ENCODE measurements at places on chromosomes 3 and 15.
A peak's percentile ranks its signal among the peaks of the same experiment; 100 is the strongest.

DNA sequence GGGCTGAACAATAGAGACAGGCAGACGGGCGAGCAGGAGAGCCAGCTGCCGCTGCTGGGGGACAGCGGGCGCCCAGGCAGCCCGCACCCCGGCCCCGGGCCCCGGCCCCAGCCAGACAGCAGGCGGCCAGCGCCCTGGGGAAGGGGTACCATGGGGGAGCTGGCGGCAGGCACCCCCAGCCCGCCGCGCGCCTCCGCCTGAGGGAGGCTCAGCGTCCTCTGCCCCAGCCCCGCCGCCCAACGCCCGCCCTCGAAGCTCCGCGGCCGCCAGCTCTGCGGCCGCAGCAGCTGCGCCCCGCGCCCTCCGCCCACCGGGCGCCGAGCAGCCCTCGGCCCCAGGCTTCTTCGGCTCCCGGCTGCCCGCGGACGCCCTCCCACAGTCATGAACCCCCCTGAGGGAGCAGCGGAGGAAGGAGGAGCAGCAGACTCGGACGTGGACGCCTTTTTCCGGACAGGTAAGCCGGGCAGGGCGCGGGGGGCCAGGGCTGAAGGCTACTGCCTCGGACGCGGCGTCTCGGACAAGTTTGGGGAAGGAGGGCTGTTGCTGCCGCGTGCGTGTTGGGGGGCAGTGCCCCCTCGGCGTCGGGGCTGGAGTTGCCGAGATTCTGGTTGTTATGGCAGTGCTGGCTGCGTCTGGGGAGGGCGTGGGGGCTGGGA, 41.6 kb upstream of the ROPN1 start:
- no peak for DNase-seq

- no peak for DNase-seq
These were observed 41.5 kb downstream of the TOPBP1 start for GRCh38 chr3:133620066-133620784.

- DNase-seq, result no peak
These were observed 57.5 kb upstream of the TRPM1 start for GRCh38 chr15:31158858-31159569.

DNA sequence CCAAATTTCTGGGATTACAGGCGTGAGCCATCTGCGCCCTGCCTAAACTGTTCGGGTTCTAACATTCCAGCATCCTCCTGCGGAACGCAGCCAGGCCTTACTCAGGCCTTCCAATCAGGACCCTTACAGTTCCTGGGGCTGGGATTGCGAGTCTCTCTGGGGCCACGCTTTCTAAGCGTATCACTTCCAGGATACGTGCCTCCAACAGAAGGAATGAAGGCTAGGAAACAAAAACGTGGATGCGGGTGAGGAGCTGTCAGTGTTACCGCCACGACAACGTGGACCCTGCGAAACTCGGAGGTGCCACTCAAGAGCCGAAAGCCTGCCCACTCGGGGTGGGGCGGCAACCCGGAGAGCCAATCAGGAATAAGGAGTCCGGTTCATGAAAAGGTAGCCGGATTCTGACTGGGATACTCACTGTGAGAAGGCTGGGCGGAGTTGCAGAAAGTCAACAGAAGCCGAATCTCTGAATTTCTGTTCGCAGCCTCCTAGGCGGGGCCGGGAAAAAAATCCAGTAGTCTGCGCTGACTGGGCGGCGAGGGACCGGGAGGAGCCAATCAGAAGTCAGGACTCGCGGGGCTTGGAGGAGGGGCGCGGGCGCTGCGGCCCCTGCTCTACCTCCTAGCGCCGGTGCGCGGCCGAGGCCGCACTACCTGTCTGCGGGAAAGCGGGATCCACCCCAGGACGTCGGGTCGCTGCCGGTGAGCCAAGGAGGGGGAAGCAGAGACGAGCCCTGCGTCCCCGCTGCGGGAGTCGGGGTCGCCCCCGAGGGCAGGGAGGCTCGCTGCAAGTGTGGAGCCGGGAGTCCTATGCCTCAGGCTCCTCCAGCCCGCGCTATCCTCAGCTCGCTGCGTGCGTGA, at the start of gene HYKK:
TSS of gene HYKK (plus strand) at position 607 of the 860 bp plus-strand sequence. CDS start 5,512 bp downstream, outside the sequence.
- peak; percentile 95 for DNase-seq

- peak; percentile 99 for DNase-seq
These were observed 3.3 kb downstream of the LIPH start for GRCh38 chr3:185549122-185549521.

DNA sequence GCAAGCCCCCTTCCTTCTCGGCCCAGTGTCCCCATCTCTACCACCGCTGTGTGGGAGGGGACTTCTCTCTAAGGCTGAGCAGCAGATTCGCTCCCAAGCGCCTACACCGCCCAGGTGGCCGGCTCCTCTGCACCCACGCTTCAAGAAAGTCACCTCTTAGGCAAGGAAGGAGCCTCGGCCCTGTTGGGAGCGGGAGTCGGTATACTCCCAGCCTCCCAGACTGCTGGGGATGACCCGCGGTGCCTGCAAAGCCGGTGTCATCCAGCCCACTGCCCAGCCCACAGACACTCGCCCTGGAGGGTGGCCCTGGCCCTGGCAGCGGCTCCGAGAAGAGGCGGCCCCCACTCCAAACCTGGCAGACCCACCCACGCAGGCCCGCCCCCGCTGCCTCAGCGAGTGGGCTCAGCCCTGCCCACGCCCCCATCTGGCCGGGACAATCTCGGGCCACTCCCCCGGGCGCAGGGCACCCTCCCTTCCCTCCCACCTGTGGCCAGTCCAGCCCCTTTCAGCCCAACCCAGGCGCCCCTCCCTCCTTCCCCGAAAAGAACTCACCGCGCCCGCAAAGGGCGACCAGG, 396 bp downstream of the CHRNB4 start:
- DNase-seq, result peak; percentile 41

DNA sequence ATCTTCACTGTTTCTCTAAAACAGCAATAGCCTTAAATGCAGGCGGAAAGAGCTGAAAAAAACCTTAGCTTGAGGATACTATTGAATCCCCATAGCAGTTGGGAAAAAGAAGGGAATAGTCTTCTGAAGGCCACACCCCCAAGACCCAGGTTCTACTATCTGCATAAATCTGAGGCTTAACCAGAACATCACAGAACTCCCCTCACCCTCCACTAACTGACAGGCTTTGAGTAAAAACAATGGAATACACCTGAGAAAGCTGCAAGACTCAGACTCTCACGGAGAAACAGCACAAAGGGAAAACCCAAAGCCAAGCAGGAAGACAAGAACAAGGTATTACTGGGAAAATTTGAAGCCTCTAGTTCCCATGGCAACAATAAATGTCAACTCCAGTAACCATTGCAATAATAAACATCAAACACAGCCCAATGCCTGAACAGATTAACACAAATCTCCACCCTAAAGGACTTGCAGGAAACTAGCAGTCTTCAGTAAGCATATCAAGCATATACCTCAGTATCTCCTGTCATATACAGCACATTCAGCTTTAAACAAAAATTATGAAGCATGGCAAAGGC, 56.4 kb downstream of the TMCC1 start:
- DNase-seq, result no peak

DNA sequence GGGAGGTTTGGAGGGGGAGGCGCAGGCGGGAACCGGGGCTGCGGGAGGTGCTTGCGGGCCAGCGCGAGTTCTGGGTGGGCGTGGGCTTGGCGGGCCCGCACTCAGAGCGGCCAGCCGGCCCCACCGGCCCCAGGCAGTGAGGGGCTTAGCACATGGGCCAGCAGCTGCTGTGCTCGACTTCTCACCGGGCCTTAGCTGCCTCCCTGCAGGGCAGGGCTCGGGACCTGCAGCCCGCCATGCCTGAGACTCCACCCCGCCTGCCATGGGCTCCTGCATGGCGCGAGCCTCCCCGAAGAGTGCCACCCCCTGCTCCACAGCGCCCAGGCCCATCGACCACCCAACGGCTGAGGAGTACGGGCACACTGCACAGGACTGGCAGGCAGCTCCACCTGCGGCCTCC, 98.6 kb upstream of the IGF1R start:
- no peak for DNase-seq

DNA sequence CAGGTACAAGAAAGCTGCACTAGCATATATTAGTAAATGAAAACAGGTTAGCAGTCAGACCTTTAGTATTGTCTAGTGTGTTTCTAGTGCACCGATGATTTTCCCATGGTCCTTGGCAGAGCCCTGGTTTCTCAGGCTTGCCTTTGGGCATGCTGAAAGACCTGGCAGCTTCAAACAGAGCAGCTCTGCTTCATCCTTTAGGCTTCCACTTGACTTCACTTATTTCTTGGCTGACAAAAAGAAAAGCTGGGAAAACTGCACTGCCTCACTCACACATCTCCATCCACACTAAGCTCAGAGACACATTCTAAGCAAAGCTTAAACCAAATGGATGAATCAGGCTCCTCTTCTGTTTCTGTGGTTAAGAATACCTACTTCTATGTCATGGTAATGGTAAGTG, 374.8 kb upstream of the PDZRN3 start:
- DNase-seq, result no peak

DNA sequence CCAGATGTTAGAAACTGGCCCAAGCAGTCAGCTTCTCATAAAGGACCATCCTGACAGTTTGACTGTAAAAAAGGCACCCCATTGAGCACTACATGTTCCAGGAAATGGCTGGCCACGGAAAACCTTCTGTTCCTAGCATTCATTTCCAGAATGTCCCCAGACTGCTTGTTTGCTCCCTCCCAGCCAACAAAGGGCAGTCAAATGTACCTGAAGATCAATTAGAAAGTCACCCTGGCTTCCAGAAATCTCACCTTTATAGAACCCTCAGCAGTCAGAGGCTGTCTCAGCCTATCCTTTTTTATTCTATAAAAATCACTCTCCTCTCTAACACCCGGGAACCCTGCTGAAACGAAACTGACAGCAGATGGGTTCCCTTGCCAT, 784 bp upstream of the SAMMSON start:
- DNase-seq, result no peak

- DNase-seq, result no peak
These were observed 21.1 kb downstream of the FGF12 start for GRCh38 chr3:192706272-192706671.

- no peak for DNase-seq
These were observed 51.2 kb downstream of the NEK11 start for GRCh38 chr3:131077904-131078303.

GRCh38 chr15:66863390-66864085, 161.5 kb downstream of the SMAD6 start:
- DNase-seq, result no peak

DNA sequence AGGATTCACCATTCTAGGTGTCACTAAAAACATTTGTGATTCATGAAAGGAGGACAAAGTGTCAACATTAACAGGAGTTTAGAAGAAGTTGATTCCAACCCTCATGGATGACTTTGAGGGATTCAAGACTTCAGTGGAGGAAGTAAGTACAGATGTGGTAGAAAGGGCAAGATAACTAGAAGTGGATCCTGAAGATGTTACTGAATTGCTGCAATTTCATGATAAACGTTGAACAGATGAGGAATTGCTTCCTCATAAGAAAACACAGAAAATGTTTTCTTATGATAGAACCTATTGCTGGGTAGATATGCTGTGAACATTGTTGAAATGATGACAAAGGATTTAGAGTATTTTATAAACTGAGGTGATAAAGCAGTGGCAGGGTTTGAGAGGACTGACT, 23.5 kb upstream of the ATP2C1 start:
- DNase-seq, result no peak

DNA sequence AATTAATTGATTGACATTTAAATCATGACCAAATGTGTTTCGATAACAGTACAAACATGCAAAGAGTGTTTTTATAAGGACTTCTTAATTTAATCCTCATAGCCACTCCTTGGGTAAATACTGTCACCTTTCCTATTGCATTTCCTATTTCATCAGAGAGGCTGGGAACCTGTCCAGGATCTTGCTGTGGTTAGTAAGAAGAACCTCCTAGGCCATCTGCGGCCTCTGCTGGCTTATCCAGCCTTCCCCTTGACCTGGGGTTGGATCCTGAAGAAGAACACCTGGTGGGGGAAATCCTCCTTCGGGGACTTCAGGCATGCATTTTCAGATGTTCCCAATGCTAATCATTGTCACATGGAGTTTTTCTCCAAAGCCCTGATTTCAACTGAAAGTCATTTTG, 25.5 kb downstream of the GLDN start:
- peak; percentile 16 for DNase-seq

DNA sequence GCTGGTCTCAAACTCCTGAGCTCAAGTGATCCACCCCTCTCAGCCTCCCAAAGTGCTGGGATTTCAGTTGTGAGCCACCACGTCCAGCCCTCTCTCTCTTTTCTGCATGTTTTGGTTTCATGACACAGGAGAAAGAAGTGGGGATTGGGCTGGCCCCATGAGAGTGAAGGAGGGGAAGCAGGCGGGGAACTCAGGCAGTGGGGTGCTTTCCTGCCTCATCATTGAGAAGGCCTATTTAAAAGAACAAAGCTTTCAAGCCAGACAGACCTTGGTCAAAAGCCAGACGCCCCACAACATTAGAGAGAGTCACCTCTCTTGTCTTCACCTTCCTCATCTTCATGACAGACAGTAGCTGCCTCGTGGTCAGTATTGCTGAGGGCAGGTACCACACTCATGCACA, 15.9 kb downstream of the PSTPIP1 start:
- no peak for DNase-seq

DNA sequence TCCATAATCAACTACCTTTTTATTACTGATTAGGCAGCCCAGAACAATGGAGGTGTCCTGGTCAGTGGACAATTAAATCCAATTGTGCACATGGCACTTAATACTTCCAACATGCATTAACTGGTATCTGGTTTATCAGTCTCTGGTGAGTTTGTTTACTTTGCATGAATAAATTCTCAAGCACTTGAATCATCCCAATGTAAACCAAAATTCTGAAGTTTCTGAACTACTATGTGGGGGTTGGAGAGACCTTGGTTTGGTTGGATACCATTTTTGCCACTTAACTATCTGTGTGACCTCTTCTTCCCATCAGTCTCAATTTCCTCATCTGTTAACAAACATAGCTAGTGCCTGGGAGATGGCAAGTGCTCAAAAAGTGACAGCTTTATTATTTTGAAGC, 70.5 kb upstream of the MAP4 start:
- peak; percentile 72 for DNase-seq
